ENCODE measurements at places on chromosomes 1 and 21.

- no peak for DNase-seq
Observed at GRCh38 chr1:56814205-56814604, 5.0 kb downstream of the FYB2 start.

DNA sequence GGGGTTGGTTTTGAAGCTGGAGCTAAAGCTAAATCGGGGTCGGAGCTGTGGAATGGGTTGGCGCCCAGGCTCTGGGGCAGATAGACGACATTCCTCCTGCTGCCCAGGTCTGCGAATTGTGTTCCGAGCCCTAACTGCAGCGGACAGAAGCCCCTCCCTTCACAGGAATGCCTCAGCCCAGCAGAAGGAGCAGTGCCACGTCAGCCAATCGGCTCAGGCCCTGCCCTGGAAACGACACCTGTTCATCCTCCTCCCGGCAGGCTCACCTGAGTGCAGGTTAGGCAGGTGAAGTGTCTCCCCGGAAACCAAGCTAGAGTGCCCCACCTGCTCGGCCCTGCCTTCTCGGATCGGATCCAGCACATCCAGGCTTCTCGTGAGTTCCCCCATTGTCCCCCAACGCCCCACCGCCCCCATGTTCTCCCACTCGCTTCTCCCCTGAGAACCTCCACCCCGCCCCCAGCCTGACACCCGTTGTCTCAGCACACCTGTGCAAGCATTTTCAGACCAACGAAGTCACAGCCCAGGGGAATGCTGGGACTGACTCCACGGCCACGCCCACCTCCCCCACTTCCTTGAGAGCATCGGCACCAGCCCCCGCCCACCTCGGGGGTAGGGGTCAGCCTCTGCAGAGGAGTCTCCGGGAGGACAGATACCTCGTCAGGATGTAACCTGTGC, 775 bp downstream of the TMEM125 start:
- peak; percentile 10 for DNase-seq

GRCh38 chr1:200496937-200497336, 87.1 kb upstream of the ZNF281 start:
- DNase-seq = no peak

GRCh38 chr1:32714277-32714676, 11.7 kb upstream of the SYNC start:
- no peak for DNase-seq

- no peak for DNase-seq
Observed at GRCh38 chr1:55316947-55317662, 101.9 kb upstream of the USP24 start.

DNA sequence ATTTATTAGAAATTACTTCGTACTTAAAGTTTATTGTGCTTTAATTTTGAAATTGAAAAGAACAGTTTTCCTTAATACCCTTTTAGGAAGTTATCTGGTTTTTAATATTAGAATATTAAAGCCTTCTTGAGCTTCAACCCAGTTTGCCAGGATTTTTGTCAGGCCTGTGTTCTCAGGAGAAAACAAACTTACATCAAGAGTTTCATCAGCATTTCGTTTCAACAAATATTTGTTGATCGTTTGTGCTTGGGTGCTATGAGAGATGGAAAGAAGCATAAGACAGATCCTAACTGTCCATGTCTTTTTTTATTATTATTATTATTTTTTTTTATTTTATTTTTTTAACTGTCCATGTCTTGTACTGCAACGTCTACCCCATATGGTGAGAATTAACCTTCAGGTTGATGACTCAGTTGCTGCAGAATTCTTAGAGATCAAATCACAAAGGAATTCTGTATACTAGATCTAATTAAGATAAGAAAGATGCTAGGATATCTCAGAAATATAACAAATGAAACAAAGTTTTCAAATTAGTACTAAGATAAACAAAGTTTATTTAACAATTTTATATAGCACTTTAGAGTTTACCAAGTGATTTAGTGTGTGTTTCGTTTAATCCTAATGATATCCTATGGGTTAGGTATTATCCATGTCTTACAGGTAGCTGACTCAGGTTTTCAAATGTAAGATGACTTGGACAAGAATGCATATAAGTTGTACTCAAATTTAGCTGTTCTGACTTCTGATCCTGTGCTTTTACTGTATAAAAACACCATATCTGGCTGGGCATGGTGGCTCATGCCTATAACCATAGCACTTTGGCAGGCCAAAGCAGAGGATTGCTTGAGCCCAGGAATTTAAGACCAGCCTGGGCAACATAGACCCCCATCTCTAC, 14.3 kb downstream of the FBXO28 start:
- no peak for DNase-seq

- DNase-seq = no peak
Observed at GRCh38 chr1:205930799-205931281, 12.4 kb downstream of the SLC26A9 start.

DNA sequence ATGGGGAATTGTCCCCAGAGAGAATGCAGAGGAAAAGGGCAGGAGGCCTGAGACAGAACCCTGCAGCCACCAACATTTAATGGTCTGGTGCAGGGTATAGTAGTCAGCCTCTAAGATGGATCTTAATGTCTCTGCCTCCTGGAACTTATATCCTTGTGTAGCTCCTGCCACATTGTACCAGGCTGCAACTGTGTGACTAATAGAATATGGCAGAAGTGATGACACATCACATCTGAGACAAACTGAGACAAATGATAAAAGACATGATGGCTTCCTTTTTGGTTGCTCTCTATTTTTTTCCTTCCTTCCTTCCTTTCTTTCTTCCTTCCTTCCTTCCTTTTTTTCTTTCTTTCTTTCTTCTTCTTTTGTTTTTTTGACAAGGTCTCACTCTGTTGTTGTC, 37.1 kb upstream of the CYP4B1 start:
- DNase-seq = no peak

- DNase-seq = no peak
Observed at GRCh38 chr1:107926436-107927080, 38.4 kb downstream of the VAV3 start.

DNA sequence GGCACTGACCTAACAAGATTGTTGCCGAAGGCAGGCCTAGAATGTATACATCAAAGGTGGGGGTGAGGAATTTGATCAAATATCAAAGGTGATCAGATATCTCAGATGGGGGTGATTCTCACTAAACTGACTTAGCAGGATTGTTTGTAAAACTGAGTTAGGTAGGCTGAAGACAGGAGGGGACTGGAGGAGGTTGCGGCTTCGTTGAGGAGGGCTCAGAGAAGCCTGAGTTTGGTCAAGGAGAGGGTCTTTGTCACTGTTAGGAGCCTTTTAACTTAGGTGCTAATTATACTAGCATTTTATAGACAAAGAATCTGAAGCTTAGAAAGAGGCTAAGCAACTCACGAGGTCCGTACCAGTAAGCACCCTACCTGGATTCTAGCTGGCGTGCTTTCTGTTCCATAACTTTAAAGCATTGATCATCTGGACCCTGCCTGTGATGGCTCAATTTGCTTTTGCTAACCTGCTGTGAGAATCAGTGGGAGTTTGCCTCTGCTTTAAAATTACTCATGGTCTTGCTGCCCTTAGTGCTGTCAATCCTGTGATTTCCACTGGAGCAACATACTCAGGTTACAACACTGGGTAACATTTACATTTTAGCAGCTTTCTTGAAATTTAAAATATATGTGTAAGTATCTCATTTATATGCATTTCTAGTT, 49.8 kb downstream of the ITSN1 start:
- DNase-seq = no peak

GRCh38 chr21:45235488-45235887, 52.2 kb downstream of the POFUT2 start:
- DNase-seq = no peak

DNA sequence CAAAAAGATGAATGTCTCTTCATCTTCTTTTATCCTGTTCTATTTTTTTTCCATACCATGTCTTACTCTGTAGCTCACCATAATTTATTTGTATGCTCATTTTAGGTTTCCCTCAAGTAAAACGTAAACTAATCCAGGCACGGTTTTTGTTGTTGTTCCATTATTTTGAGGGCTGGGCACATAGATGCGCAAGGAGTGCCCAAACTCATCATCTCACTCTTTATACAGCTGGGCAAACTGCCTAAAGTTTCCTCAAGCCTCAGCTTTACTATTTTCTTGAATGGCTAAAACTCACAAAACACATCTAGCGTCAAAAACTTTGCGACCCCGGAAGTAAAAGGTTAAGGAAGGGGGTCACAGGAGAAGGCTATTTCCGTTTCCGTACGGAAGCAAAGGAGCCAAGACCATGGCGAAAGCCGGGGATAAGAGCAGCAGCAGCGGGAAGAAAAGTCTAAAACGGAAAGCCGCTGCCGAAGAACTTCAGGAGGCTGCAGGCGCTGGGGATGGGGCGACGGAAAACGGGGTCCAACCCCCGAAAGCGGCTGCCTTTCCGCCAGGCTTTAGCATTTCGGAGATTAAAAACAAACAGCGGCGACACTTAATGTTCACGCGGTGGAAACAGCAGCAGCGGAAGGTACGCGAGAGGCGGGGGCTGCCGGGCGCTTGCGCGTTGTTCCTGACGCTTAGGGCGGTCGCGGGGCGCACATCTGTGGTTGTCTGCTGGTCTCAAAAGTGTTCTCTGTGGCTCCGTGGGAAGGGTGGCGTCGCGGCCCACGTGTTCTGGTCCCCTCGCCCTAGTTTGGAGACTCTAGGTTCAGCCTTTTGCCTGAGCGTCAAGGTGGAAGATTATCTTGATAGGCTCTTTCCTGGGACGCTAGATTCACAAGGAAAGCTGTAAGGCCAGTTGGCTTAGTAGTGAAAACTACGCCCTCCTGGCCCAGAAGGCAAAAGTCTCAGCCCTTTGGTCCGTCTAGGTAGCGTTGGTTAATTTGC, at the start of gene RPF1:
TSS of gene RPF1 (plus strand) at position 391 of the 993 bp plus-strand sequence. CDS start at position 407, 16 bp downstream.
- peak; percentile 91 for DNase-seq

DNA sequence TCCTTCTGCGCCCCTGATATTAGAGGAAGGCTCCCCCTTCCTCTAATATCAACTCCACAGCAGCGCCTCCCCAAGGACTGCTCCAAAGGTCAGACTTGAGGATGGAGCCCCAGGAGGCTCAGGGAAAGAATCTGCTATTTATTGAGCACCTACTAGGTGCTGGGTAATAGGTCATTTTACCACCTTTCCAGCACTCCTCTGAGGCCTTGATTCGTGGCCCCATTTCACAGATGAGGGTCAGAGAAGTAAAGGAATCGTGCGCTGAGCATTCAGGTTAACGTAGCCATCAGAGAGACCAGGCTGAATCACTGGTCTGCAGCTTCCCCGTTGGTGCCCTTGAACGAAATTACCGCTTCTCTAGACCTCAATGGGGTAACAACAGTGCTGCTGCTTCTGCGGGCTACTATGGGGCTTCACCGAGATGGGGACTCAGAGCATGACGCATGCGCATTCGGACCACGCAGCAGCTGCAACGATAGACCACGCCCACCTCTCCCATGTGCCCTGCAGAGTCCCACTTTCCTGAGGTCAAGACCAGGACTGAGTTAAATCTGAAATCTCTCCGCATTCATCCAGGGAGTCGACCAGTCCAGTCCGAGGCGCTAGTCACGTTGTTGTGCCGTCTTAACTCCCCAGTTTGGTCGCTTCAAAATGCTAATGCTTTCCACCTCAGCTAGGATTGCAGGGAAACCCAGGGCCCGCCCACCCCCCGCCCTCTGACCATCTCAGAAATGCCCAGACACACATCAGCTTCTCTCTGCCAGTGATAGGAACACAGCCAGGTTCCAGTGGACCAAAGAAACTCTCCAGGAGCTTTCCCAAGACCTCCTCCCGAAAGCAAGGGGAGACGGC, 12.9 kb downstream of the CAMK2N1 start:
- DNase-seq = no peak

- DNase-seq = no peak
Observed at GRCh38 chr1:46517932-46518498, 28.4 kb downstream of the DMBX1 start.

- no peak for DNase-seq
Observed at GRCh38 chr21:40613546-40614030, 233.4 kb downstream of the DSCAM start.

DNA sequence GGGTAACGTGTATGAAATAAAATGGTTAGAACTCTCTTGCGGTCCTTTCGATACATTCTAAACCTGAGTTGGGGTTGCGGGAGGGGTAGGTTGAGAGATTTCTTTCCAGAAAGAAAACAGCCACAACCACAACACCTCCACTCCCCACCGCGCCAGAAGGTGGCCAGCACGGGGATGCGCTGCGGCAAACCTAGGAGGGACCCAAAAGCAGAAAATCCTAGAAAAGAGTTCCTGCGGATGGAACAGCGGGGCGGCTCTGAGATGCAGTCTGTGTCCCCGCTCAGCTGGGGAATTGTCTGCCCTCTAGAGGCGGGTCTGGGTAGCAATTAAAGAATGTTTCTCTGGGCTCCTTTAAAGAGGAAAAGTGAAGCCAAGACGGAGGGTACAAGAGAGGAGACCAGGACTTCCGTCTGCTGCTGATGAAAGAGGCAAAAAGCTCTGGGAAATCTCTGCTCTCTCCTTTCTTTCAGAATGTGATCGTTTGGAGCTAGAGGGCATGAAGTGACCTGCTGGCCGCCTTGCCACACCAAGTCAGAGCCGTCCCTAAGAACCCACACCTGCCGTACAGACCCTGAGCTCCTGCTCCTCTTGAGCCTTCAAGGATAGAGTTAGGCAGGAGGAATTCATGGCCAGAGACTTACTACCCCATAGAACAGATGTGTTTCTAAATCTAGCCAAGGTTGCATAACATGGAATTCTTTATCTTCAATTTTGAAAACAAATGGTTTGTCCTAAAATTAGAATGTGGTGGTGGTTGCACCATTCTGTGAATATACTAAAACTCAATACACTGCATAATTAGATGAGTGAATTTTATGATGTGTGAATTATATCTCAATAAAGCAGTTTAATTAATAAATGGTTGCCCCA, 46.5 kb upstream of the COA6 start:
- DNase-seq = peak; percentile 69

DNA sequence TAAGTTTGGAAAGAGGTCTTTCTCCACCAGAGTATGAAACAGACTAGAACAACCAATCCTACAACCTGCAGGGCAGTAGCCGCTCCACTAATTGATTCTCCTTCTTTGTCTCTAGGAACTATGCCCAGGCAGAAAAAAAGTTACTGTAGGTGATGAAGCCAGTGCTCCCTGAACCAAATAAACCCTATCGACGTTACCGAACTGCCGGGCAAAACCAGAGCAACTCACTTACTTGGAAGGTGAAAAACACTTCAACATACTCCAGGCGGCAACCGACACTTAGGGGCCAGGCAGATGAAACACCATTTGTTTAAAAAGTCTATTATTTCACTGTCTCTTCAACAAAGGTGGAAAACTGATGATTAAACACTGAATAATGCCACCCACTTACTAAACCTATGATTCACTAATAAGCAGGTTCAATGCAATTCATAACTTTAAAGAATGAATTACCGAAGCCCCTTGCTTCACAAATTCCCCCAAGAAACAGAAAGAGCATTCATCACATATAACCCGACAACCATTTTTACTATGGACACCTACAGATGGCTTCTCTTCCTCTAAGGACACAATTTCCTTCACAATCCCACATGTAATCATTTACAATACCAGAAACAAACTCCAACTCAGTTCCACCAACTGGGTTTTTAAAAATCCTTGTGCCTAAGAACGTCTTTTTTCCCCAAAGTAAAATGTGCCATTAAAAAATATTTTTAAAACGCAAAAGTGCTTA, 1.6 kb downstream of the NRIP1 start:
- DNase-seq = no peak

GRCh38 chr1:201142011-201142848, 12.0 kb downstream of the TMEM9 start:
- DNase-seq = no peak
